Tongue (tissue), 3 donors: ENCODE measurements at places on chromosomes 11 and 22. TPM values are rescaled to one million over a fixed set of nuclear protein-coding genes. Genes with fewer than 3 reads are reported as not detected.

GRCh38 chr22:48346311-48346710, 1481.4 kb downstream of the BRD1 start:
- DNase-seq = no peak

DNA sequence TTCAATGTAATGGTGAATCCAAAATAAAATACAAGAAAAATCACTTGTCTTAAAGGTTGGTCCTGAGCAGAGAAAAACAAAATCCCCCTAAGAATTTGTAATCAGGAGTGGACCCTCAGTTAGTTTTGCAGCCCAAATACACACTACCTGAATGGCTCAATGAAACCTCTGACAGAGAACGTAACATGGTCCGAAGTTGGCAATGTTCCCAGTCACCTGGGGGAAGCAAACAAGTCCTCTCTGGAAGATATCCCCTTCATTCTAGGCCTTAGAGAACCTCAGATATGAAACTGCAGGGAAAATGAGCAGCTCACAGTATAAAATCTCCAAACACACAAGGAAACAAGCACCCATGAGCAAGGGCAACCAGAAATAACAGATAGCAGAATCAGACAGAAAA, 58.2 kb downstream of the MORC2 start:
- no peak for DNase-seq

DNA sequence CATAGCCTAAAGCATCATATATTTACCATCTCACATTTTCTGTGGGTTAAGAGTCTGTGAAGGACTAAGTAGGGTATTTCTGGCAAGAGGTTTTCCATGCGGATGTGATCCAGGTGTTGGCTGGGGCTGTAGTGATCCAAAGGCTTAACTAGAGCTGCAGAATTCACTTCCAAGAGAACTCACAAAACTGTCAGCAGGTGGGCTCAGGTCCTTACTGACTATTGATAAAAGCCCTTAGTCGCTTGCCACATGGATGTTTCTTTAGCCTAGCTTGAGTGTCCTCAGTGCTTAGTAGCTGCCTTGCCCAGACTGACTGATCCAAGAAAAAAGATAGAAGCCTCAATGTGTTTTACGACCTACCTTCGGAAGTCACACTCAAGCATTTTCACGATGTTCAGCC, 250.8 kb downstream of the CNTN5 start:
- no peak for DNase-seq

DNA sequence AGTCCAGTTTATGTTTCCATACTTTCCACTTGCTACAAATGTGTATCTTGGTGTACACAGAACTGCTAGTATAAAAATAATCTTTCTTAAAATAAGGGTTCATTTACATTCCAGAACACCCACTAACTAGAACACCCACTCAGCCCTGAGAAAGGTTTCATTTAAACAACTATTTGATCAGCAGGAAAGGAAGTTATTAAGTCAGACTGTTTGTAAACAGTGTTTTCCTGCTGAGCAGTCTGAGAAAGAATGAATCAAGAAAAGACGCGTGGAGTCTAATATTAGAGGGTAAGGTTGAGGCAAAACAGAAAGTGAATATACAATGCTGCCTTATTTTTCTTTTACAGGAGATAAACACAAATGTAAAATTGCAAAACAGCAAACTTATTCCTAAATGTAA, 32.7 kb downstream of the NARS2 start:
- DNase-seq = no peak

DNA sequence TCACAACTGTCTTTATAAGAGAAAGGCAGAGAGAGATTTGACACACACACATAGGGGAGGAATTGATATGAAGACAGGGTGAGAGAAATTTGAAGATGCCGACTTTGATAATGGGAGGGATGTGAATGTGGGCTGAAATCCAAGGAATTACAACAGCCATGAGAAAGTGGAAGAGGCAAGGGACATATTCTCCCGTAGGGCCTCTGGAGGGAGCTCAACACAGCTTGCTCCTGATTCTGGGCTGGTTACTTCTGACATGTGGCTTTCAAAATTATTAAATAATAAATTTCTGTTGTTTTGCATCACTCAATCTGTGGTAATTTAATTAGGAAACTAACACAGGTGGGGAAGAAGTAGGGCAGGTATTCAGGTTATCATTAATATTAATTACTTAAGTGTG, 282.9 kb downstream of the LUZP2 start:
- DNase-seq = no peak

GRCh38 chr22:37316875-37317371, 34.6 kb downstream of the CYTH4 start:
- peak; percentile 92 for DNase-seq

- DNase-seq = no peak
Measured at GRCh38 chr11:57432149-57432561, 5.2 kb upstream of the SLC43A3 start.

DNA sequence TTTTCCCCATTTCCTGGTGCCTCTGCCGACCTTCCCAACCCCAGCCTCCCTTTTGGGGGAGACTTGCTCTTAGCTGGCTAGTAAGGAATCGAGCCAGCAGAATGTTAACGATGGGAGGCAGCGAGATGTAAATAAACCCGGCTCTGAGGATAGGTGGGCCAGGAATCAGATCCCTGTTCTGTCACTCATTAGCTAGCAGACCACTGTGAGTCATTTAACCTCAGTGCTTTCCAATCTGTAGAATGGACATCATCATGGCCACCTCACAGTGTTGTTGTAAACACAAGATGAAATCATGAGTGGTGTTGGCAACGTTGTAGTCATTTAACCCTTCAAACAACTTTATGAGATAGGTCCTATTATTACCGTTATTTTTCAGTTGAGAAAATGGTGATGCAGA, 208.6 kb downstream of the KIRREL3 start:
- no peak for DNase-seq

DNA sequence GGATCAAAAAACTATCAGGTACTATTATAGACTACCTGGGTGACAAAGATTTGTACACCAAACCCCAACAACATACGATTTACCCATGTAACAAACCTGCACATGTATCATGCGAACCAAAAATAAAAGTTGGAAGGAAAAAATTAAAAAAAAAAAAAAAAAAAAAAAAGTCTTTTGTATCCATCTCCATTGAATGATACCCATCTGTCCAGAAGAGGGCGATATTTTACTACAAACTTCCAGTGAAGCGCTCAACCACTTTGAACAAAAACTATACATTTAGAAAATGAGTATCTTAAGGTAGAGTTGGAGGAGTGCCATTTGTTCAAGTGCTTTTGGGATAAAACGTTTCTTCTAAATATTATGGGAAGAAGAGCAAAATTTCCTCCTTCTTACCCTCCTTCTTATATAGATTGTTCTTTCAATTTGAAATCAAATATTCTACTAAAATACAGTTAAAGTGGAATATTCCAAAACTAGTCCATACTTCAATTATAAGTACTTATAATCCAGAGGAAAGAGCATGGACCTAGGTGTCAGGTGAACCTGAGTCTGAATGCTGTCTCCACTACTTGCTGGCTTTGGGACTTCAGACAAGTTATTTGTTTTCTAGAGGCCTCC, 23.3 kb downstream of the ARL14EP start:
- DNase-seq = peak; percentile 90

DNA sequence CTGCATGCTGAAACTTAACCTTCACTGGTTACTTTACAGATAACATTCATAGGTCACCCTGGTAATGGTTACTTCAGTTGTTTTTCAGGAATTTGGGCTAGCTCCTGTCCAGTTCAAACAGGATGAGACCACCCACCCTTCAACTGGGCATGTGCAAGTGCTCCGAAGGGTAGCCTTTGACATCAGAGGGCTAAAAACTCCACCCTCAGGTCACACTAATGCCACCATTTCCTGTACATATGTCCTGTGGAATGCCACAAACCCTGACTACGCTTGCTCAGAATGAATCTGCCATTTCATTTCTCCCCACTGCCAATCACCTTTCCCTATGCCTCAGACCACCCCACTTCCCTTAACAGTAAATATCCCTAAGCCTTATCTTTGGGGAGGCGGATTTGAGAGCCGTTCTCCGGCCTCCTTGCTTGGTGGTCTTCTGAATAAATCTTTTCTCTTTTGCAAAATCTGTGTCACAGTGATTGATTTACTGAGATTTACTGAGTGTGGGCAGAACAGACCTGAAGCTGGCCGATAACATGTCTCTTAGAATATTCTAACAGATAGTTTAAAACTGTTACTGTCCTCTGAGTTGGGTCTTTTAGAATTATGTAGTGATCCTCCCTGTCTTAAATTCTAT, 25.4 kb upstream of the FXYD2 start:
- DNase-seq = no peak

GRCh38 chr11:8257003-8257664, 6.5 kb downstream of the LMO1 start:
- no peak for DNase-seq

DNA sequence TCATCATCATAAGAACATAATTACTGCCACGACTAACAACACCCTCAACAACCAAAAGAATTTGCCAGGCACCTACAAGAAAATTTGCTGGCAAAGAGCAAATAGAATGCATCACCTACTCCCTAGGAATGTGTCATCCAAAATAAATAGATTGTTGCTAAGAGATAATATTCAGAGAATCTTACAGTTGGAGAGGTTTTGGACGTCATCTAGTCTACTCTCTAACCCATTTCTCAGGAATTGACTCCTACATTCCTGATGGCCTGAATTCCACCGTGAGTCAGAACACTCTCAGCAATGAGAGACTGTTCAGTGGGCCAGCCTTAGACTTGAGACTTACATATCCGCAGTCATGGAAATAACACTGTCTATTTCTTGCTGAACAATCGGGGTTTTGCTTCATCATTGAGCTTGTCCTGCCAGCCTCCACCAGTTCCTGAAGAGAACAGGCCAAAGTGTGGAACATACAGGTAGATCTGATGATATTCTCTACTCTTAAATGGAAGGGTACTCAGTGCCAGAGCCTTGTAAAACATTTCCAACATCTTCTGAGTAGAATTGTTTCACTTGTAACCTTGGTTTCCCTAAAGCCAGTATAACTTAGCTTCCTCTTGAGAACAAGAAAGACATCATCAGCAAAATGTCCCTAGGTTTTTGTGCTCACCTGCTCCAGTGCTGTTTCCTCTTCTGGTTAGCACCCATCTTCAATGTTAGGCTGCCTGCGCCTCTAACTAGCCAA, 8.3 kb downstream of the KIRREL3 start:
- DNase-seq = no peak

GRCh38 chr11:19846654-19847305, 134.1 kb downstream of the NAV2 start:
- no peak for DNase-seq

- DNase-seq = no peak
Measured at GRCh38 chr11:22922672-22923071, 62.4 kb upstream of the CCDC179 start.

DNA sequence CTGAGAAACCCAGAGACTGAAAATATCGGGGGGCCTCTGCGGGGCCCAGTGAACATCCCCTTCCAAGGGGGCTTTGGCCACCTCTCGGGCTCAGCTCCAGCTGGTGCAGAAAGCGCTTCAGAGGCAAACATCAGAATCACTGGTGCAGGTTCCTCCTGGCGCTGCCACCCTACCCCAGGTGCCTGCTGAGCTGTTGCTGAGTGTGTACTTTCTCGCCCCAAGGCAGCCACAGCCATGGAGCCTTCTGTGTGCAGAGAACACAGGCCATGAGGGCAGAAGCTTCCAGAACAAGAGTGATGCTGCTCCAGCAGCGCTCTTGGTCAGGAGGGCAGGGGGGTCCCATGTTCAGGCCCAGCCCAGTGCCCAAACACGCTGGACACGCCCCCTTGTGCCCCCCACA, 6.3 kb downstream of the DRD4 start:
- DNase-seq = no peak

GRCh38 chr11:113393501-113393985, 6.0 kb downstream of the ANKK1 start:
- no peak for DNase-seq

DNA sequence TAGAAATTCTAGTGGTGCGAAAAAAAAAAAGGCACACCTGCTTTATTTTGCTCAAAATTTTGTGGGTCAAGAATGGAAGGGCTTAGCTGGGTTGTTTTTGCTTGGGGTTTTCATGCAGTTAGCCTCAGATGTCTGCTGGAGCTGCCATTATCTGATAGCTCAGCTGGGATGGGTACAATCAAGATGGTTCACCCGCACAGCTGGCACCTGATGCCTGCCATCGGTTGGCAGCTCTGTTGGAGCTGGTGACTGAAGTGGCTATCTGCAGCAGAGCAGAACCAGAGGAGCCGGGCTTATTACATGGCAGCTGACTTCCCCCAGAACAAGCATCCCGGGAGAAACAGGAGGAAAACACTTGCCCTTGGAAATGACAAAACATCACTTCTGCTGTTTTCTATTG, 12.1 kb upstream of the ELFN2 start:
- no peak for DNase-seq

- DNase-seq = no peak
Measured at GRCh38 chr11:66918741-66919140, 39.4 kb downstream of the PC start.

GRCh38 chr22:42380769-42381551, 51.2 kb downstream of the NFAM1 start:
- no peak for DNase-seq

GRCh38 chr11:108122166-108122628, 830 bp downstream of the ACAT1 start:
- peak; percentile 37 for DNase-seq

- DNase-seq = no peak
Measured at GRCh38 chr11:119389611-119390254, 8.2 kb upstream of the USP2 start.

GRCh38 chr11:134019500-134019899, 49.4 kb upstream of the JAM3 start:
- no peak for DNase-seq

The ACRV1 gene
- total RNA-seq = not detected

The NF2 gene
- 41.4 TPM for total RNA-seq

The FAR1 gene
- total RNA-seq = 86.5 TPM

The GDPD4 gene
- total RNA-seq = not detected

The TRPC6 gene
- 20.7 TPM for total RNA-seq

The OR52E8 gene
- total RNA-seq = not detected

The APOA1 gene
- total RNA-seq = 1.1 TPM

The CDC42BPG gene
- total RNA-seq = 5.7 TPM

The BATF2 gene
- 0.21 TPM for total RNA-seq
